Inflammatory macrophage treated with lipopolysaccharide for 4 hours (primary cell): ENCODE measurements at places on chromosomes 1 and 21.

GRCh38 chr1:234743791-234744611, 134.0 kb upstream of the IRF2BP2 start:
- DNase-seq = no peak

DNA sequence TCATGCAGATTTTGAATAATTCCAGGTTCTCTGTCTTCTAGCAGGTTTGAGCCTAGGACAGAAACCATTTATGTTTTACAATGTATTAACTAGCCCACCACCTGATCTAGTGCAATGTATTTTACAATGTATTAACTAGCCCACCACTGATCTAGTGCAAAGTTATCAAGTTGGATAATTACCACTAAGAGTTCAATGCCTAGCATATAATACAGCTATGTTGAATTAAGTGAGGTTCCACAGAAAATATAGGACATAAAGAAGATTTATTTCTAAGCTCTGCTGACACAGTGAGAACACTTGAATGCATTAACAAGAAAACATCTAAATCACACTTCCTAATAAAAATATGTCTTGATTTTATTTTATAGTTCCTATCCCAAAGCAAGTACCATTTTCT, 854.6 kb upstream of the NEGR1 start:
- no peak for DNase-seq

GRCh38 chr1:216222288-216222687, 201.0 kb downstream of the USH2A start:
- no peak for DNase-seq

DNA sequence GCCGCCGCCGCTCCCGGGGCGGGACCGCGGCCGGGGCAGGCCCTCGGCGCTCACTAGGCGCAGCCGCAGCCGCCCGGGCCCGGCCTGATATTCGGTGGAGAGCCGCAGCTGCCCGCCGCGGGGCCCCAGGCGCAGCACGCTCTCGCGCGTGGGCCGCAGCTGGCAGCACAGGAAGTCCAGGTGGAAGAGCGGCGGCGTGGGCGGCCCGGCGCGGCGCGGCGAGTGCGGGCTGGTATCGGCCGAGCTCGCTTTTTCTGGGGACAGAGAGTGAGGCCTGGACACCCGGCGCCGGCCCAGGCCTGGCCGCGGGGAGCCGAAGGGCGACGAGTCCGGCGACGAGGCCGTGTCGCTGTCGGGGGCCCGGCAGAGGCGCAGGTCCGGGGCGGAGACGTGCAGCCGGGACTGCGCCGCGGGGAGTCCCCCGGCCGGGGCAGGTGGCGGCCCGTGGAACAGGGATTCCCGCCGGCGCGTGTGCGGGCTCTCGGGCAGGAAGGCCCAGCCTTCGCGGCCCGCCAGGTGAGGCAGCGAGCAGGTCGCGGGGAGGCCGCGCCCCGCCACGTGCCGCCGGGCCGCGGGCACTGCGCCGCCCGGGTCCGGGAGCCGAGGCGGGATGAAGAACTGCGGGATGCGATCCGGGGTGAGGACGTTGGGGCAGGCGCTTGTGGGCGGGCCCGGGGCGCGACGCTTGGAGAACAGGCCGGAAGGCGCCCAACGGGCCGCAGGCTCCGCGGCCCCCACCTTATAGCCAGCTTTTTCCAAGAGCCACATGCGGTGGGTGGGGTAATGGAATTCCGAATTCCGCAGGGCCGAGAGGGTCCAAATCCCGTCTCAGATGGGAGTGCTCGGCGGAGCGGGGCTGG, 1.2 kb downstream of the C2CD4D start:
- no peak for DNase-seq

DNA sequence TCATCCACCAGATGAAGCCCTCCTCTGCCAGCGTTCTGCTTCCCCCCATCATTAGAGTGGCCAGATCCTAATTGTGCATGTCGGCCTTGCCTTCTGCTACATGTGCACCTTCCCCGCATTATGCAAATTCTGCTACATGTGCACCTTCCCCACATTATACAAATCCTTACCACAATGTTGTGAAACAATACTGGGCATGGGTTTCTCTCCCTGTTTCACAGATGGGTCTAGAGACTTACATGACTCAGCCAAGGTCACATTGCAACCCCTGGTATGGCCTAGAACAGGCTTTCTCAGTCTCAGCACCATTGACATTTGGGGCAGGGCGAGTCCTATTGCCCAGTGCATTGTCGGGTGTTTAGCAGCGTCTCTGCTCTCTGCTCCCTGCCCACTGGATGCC, 1.0 kb upstream of the CELA2A start:
- DNase-seq = peak; percentile 87

- peak; percentile 88 for DNase-seq
Observed at GRCh38 chr1:906600-907420, 16.9 kb upstream of the SAMD11 start.

DNA sequence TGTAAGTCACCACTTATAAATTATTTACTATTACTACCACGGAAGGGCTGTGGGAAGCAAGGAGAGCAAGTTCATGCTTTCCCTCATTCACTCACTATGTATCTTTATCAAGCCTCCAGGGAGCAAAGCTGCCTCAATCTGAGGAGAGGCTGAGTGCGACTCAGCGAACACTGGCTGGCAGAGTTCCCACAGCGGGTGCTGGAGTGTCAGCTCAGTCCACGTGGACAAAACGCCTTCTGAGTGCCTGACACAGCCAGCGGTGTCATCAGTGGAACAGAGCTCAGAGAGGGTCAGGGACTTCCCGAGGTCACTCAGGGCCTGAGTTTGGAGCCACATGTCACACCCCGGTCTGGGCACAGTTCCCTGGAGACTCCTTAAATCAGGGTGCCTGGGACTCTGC, 16.9 kb downstream of the MATN1 start:
- peak; percentile 46 for DNase-seq

DNA sequence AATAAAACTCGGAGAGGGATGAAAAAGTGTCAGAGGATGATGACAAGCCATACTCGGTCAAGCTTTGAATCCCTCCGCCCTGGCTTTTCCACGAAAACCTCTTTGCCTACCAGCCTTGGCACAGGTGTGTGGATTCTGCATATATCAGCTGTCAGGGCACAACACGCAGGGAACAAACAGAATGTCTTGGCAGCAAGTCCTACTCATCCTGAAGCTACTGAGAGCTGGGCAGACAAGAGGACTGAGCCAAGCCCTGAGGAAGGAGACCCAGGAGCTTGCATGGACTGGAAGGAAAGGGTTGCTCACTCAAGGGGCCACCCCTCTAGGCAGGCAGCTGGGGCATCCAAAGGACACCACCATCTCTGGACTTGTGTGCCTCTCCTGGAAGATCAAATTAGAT, 132.4 kb downstream of the HMGB4 start:
- DNase-seq = no peak

- DNase-seq = no peak
Observed at GRCh38 chr1:161006563-161006962, 14.4 kb downstream of the F11R start.
